ENCODE measurements at places on chromosomes 7 and 10.

DNA sequence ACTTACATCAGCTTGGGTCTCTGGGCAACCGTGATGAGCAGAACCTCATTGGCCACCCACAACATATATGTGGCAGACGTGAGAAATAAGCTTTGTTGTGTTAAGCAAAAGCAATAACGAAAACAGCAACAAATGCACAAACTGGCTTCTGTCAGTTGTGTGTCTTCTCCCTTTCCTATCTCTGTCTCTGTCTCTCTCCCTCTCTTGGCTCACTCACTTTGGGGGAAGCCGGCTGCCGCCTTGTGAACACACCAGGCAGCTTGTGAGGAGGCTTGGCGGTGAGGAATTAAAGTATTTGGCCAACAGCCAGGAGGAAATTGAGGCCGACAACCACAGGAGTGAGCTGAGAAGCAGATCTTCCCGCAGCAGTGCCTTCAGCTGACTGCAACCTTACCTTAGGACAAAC, 21.9 kb upstream of the CDCA7L start:
- no peak for DNase-seq

DNA sequence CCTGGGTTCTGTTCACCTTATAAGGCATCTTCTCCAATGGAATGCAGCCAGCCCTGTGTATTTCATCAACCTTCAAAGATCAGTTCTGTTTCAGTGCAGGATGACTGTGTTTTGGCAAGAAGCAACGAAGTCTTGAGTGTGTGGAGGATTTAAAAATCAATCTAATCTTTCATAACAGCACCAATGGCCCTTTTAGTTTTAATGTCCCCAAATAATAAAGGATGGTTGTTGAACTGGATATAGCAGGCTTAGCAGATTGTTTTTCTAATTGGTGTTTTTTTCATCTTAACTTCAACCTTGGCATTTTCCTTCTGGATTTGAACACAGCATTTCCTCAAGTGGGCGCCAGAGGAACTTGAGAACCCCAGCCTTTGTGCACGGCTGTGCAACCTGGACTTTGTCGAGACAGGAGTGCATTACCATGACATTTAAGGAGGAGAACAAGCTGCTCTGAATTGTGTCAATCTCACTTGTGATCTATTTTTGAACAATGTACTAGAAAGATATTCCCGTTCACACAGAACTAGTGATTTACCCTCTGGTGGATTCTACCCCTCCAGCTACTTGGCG, 313.3 kb upstream of the AKR1E2 start:
- DNase-seq, result no peak

GRCh38 chr10:106711313-106711906, 453.1 kb downstream of the SORCS1 start:
- DNase-seq, result no peak

DNA sequence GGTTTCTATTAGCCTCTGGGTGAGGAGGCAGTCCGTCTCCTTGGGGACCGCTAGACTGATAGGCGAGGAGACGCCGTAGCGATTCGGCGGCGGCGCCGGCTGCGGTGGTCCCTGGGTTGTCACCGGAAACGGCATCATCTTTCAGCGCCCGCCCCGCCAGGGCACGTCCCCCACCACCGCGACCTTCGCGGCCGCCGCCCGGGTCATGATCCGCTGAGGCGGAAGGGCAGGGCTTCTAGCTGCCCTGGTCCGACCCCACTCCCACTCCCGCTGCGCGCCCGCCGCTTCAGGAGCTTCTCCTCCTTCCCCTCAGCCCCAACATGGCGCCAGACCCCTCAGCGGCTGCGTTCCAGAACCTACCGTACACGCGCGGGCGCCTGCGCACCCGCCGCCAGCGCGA, at the start of gene PAPOLB:
Gene PAPOLB, minus strand, starts transcription at position 358 of the 400 bp plus-strand sequence. Its CDS starts 220 bp downstream, at position 138.
- no peak for DNase-seq

- no peak for DNase-seq
Measured at GRCh38 chr10:112230325-112230988, 46.9 kb upstream of the GPAM start.

- no peak for DNase-seq
Measured at GRCh38 chr10:30931094-30931493, 100.6 kb downstream of the ZNF438 start.

- DNase-seq, result no peak
Measured at GRCh38 chr10:114015708-114016107, 28.0 kb upstream of the ADRB1 start.

GRCh38 chr10:48457949-48458661, 146.8 kb downstream of the ARHGAP22 start:
- DNase-seq, result no peak

DNA sequence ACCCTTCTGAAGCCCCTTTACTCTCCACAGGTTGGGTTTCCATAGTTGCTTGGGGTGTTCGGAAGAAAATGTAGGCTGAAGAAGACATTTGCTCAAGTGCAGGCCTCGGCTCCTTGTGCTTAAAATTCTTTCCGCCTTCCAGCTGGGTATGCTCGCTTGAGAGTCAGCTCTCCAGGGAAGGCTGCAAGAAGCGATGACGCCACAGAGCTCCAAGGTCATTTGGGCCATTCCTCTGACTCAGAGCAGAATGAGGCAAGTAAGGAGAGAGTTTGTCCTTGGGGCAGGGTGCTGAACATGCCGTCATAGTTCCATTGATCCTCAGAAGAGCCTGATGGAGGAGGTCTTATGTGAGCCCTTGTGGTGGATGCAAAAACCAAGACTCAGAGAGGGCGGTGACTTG, 27.4 kb upstream of the HSPA12A start:
- no peak for DNase-seq

- no peak for DNase-seq
Measured at GRCh38 chr10:61747307-61747706, 84.6 kb downstream of the CABCOCO1 start.

DNA sequence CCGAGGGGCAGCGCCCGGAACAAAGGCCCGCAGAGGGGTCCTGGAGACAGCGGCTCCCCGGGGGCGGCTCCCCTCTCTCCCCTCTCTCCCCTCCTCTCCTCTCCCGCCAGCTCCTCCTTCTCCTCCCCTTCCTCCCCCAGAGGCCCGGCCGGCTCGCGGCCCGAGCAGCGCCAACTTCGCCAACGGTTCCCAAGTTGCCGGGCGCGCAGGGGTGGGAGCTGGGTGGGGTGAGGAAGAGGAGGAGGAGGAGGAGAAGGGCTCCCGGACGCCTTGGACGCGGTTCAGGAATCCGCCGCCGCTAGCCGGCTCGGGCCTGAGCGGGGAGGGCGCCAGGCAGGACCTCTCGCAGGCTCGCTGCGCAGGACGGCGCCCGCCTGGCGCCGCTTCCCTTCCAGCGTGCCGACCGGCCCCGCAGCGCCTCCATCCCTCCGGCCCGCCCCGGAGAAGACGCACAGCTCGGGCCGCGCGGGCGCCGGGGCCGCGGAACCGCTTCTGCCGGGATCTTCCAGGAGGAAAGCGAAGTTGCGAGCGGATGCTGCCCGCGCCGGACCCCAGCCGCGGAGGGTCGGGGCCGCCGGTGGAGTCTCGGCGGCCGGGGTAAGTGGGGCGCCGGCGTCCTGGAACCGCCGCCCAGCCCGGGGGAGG, at the start of gene CHST3:
Gene CHST3, plus strand, starts transcription at position 298 of the 645 bp plus-strand sequence. CDS start 41,448 bp downstream, outside the sequence.
- no peak for DNase-seq

- no peak for DNase-seq
Measured at GRCh38 chr7:37131855-37132254, 316.8 kb downstream of the ELMO1 start.

GRCh38 chr10:126813432-126813831, 91.8 kb upstream of the DOCK1 start:
- no peak for DNase-seq

DNA sequence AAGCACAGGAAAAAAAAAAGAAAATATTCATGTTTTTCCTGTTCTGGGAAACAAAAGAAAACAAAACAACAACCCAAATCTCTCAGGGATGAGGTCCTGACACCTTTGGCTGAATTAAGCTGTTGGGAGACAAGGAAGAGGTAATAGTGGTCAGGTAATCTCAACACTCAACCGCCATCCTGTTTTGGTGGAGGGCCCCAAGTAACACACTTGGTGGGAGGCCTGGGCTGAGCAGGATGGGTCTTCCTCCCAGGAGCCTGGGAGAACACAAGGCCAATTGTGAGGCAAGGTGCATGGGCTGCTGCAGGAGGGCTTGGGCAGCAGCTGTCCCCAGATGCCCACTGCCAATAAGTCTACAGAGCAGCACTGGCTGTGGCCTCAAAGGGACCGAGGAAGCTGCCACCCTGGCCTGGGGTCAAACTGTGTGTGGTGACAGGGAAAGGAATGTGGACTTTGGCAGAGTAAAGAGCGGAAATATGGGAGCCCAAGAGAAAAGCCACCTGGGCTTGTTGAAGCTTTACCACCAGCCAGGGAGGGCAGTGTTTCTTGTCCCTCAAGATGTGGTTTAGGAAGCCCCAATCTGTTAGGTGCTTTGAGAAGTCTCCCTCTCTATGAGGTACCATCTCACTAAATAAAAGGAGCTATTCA, 93.5 kb upstream of the SLC25A13 start:
- no peak for DNase-seq

DNA sequence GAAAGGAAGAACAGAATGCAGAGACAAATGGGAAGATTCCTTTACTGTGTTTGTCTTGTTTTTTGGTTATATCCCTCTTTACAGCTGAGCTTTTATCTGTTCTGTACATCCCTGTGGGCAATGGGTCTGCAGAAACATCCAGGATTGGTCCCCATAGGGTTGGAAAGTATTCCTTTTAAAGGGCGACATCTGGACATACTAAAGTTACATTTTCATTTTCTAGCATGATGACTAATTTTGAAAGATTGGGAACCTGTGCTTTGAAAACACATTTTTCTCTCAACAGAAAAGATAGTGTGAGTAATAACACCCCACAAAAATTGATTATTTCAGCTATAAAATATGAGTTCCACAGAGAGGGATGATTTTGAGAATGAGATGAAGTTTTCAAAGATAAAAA, 435.8 kb downstream of the GPAM start:
- DNase-seq, result no peak

DNA sequence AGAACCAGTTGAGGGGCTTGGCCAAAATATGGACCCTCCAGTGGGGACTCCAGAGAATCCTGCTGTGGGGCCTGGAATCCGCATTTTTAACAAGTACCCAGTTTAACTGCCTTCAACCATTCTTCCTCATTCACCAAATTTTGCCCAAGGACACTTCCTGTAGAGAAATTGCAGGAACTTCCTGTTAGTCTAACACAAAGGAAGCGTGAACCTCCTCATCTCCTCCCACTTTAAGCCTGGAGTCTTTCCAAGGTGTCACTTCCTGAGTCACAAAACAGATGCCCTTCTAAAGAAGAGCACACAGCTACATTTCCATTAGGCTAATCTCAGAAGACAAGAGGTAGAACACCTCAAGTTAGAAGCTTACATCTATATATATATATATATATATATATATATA, 188.4 kb downstream of the PPP1R17 start:
- DNase-seq, result no peak

GRCh38 chr10:60480865-60481563, 91.3 kb upstream of the ANK3 start:
- DNase-seq, result no peak

- no peak for DNase-seq
Measured at GRCh38 chr7:43952028-43952427, 25.8 kb downstream of the UBE2D4 start.

- DNase-seq, result no peak
Measured at GRCh38 chr7:38476764-38477163, 154.4 kb downstream of the AMPH start.

DNA sequence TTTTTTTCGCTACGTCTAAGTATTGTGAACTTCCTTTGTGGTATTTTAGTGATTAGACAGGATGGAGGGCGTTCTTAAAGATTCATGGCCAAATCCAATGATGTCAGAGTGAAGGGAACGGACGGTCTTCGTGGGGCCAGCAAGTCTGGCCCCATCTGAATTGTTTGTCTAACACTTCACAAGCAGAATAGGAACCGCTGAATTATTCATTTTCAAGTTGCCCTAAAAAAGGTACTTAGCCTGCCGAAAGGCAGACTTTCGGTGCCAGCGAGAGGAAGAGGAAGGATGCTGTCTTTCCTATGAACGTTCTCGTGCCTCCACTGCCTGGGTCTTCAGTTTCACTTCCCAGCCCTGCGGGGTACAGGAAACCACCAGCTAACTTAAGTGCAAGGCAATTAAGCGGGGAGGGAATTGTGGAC, 145.7 kb upstream of the SH2B2 start:
- DNase-seq, result no peak

DNA sequence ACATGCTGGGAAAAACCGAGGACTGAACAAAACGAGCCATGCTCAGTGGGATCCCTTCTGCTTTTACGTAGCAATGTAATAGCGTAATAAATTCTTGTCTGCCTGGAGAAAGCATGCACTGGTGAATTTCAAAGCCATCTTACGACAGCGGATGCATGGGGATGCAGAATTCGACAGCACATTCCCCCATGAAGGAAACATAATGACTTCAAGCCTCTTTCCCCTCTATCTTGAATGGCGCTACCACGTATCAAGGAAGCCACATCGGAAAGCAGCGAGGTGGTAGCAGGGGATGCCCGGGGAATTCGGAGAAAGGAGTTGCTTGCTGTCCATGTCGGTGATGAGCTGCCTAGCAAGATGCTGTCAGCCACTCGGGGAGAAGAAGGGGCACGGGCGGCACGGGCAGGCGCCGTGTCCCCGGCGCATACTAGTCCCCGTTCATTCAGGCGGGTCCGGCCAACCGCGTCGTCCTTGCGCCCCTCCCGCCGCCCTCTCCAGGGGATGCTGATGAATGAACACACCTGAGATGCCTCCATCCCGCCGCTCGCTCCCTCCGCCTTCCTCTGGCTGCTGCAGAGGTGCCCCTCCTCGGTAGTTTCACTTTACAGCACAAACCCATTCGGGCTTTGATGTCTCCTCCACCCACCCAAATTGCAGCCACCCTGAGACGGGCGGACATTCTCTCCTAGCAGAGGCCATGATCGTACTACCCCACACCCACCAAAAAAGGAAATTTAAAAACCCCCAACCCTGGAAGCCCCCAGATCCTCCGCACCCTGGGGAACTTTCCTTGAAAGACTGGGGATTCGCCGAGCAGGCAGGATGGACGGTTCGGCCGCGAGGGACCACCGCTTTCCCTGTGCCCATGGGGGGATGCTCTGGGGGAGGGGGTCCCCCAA, 644 bp downstream of the SORBS1 start:
- DNase-seq, result no peak

DNA sequence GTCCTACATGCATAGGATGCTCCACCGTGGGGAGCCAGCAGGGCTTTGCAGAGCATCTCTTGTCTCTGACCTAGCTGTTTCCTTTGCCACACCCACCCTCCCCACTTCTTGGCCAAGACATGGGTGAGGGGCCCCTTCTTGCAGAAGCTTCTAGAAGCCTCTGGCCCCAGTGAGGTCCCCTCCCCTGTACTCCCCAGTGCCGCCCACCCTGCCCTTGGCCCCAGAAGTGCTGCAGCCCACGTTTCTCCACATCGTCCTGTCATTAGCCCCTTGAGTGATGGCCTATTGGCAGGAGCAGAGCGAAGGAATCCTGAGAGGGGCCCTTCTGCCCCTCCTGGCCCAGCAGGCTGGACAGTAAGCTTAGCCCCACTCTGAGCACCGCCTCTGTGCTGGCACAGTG, 43.7 kb downstream of the ALOX5 start:
- DNase-seq, result no peak

DNA sequence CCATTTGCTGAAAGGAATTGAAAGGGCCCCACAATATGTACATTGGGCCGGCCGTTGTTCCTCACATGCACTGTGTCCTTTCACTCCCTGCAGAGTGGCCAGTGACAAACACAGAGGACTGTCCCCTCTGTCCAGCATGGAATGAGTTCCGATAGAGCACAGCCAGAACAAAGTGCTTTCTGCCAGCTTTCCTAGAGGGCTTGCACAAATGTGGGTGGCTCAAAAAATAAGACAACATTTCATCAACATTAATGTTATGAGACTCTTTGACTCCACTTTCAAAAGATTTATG, 2.4 kb downstream of the PKD2L1 start:
- no peak for DNase-seq

Measured in activated CD4-positive, alpha-beta T cell treated with anti-CD3 and anti-CD28 coated beads, Interleukin-2, amount 50 U/mL, for 24 hours (primary cell).